DMS53 (cell line): ENCODE measurements at places on chromosomes 5 and 9.

DNA sequence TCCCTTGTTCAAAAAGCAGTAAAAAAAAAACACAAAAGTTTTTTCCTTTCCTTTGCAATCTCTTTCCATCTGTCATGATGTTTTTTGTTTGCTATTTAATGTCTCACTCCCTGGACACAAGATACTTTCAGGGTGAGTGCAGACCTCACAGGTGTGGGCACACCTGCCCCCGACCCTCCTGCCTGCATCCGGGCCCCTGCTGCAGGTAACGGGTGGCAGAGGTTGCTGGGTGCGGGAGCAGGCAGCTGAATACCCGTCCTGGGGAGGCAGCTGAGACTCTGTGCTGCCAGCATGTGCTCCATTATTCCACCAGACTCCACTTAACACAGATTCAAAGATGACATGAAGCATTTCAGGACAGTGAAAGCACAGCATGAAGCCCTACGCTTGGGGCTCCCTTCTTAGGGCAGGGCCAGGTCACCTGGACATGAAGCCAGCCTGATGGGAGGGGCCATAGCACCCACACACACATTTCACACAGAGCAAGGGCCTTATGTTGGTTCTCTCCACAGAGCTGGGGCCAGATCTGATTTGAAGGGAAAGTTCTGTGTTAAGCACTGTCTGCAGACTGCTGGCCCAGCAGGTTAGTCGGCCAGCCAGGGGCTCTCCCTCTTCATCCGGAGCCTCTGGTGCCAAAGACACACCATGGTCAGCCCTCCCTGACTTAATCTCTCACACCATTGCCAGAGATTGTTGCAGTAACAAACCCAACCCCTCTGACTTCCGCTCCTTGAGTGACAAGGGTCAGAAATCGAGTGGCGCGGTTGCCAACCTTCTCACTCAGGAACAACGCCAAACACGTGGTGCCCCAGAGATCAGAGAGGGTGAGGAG lies 13.0 kb downstream of the NEK6 start:
- no peak for DNase-seq

DNA sequence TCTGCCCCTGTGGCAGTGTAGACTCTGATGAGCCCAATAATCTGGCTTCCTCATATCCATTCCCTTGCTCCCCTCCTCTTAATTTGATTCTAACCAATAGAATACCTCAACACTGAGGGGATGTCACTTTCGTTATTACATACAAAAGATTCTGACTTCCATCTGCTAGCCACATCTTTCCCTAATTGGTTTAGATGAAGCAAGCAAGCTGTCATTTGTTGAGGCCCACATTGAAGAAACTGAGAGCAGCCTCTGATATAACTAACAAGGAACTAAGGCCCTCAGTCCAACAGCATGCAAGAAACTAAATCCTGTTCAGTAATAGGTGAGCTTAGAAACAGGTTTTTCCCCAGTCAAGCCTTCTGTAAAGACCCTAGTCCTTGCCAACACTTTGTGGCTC lies 5.8 kb downstream of the ADAMTS6 start:
- no peak for DNase-seq

DNA sequence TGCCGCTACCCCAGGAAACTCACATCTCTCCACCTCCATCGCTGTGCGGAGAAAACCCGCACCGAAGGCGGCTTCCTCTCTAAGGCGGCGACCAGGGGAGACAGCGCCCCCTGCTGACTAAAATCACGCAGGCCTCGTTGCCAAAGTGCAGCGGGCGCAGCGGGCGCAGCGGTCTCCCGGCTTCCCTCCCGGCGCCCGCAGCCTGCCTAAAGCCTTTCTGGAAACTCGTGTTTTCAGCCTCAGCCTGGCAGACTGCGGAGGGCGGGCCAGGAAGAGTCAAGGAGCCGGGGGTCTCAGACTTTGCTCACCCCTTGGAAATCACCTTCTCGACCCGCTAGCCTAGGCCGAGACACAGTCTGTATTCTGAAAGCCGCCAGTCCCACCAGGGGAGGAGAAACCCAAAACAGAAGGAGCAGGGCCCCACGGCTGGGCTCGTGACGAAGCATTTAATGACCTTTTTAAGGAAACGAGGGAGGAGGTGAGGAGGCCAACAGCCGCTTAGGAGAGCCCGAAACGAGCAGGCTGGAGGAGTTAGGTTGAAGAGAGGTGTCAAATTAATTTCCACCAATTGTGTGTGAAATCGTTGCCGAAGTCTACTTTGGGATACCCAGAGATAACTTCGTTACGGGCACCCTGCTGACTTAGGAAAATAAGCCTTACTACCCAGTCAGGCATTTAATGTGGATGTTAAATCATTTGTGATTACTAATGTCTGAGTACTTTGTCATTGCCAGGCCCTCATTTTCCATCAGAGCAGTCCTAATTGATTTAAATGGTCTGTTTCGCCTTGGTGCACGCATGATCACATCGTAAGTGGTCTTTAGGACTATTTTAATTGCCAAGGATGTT lies 7.3 kb upstream of the FOXB2 start:
- DNase-seq: peak; percentile 77

DNA sequence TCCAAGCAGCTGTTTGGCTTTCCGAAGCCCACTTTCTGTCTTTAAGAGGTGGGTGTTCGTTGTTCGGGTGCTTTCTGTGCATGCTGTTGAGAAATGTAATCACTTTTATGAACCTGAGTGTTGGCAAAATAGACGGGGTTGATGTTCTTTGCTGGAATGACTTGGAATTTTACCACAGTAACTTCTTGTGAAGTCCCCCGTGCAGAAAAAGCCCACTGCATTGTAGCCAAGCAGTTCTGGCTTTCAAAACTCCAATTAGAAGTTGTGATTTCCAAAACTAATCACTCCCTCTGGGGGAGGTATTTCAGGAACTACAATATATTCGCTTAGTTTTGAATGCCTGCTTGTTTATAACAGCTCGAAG lies 111.1 kb downstream of the PAM start:
- DNase-seq: no peak

- DNase-seq: no peak
Measured at GRCh38 chr5:148791334-148791667, 35.1 kb upstream of the ADRB2 start.

DNA sequence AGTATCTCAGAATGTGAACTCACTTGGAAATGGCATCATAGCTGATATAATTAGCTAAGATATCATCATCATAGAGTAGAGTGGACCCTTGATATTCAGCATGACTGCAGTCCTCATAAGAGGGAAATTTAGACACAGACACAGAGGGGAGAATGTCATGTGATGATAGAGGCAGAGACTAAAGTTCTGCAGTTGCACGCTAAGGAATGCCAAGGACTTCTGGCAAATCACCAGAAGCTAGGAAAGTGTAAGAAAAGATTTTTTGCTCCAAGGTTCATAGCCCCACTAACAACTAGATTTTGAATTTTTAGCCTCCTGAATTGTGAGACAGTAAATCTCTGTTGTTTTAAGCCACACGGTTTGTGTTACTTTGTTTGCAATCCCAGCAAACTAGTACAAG lies 612.6 kb upstream of the ST8SIA4 start:
- no peak for DNase-seq

GRCh38 chr5:7242118-7242710 lies 153.7 kb upstream of the ADCY2 start:
- no peak for DNase-seq

GRCh38 chr9:81086416-81086815 lies 602.9 kb downstream of the TLE1 start:
- no peak for DNase-seq

DNA sequence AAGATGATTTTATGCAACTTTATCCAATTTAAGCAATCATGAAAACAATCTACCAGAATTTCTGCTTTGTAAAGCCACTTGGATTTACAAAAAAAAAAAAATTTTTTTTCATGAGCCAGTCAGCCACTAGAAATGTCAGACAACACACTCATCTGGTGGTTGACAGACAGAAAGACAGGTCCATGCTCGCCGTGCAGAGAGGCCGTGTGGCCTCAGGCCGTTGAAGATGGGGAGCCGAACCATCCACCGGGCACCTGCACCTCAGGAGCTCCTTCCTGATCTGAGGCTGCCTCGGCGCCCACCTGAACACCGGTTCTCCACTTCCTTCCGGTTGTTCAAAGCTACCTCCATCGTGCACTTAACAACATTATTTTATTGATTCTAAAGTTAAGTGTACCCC lies 138.0 kb upstream of the IRX4 start:
- DNase-seq: no peak

DNA sequence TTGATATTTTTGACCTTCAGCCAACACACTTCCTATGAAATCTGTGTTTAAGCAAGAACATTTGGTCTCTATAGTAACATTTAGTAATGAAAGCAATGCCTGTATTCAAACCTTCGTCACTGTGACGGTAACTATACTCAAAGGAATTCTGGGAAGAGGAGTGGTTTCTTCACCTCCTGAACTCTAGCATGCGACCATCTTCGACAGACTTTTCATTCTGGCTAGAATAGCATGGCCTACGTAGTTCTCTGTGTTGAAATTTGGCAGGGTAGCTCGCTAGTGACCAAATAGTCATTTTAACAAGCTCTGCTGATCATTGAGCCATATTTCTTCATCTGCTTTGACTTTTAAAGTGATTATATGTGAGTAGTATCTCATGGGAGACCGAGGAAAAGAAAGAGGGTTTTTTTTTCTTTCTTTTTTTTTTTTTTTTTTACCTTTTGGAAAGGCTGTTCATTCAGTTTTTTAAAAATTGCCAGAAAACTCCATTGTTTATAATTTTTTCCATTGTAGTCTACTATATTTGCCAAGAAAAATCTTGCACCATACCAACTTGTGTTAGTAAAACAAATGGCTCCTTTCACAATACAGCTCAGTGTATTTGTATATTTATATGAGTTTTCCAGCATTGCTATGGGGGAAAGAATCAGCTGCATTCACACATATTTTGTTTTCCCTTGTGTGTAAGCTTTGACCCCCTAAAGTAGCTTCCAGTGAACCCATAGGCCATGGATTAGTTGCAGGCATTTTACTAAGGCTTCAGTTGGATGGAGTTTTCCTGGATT lies 166.8 kb downstream of the NNT start:
- DNase-seq: no peak
